ENCODE measurements at places on chromosomes 1 and 21. TPM values are rescaled to one million over a fixed set of nuclear protein-coding genes. Genes with fewer than 3 reads are reported as not detected.

FMO3 gene
- not detected for total RNA-seq

GPR52 gene
- 0.21 TPM for total RNA-seq

IQCC gene
- 3.5 TPM for total RNA-seq

TNFSF4 gene
- 1.1 TPM for total RNA-seq

LMO4 gene
- 30.2 TPM for total RNA-seq

OR10J1 gene
- not detected for total RNA-seq

BNIPL gene
- total RNA-seq, result 30.5 TPM

GNAT2 gene
- 0.14 TPM for total RNA-seq

ARHGEF16 gene
- 24.5 TPM for total RNA-seq

OR2T29 gene
- total RNA-seq, result not detected

PKP1 gene
- 357 TPM for total RNA-seq

ILDR2 gene
- not detected for total RNA-seq

SLC22A15 gene
- 3.3 TPM for total RNA-seq

All from airway epithelial cell (primary cell).